Stimulated activated CD8-positive, alpha-beta memory T cell treated with anti-CD3 and anti-CD28 coated beads, Interleukin-7, amount 100 ng/mL, for 24 hours (primary cell): ENCODE measurements at places on chromosomes 4 and X.

GRCh38 chr4:142416121-142416520, 430.0 kb downstream of the INPP4B start:
- no peak for DNase-seq

DNA sequence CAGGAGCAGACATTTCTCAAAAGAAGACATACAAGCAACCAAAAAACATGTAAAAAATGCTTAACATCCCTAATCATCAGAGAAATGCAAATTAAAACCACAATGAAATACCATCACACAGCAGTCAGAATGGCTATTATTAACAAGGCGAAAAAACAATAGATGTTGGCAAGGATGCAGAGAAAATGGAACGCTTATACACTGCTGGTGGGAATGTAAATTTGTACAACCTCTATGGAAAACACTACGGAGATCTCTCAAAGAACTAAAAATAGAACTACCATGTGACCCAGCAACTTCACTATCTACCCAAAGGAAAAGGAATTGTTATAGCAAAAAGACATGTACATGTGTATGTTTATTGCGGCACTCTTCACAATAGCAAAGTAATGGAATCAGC, 71.5 kb downstream of the PPP4R3C start:
- no peak for DNase-seq

- no peak for DNase-seq
These were observed 436.8 kb upstream of the PCDH7 start for GRCh38 chr4:30283336-30283735.

GRCh38 chr4:177283167-177283566, 26.5 kb upstream of the NEIL3 start:
- DNase-seq: no peak

DNA sequence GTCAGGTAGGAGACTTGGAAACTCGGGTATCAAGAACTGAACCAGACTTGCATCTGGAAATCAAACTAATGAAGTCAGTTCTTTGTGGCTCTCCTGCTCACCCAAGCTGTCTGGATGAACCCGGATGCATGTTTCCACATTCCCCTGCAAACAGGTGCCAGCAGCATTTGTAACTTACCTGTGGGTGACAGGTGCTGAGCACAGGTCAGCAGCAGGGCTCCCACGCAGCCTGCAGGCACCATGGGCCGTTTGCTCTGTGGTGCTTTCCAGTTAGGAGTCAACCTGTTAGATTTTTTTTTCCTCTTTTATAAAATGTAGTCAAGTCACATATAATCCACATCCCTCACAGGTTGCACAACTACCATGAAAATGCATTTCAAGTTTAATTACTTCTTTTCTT, 385.6 kb upstream of the ADGRL3 start:
- DNase-seq: no peak

- DNase-seq: no peak
These were observed 65.6 kb downstream of the SPINK2 start for GRCh38 chr4:56755901-56756300.

- no peak for DNase-seq
These were observed 62.0 kb downstream of the SLC4A4 start for GRCh38 chr4:71400810-71401209.

- no peak for DNase-seq
These were observed 14.4 kb upstream of the FAM9A start for GRCh38 chrX:8815460-8816065.

DNA sequence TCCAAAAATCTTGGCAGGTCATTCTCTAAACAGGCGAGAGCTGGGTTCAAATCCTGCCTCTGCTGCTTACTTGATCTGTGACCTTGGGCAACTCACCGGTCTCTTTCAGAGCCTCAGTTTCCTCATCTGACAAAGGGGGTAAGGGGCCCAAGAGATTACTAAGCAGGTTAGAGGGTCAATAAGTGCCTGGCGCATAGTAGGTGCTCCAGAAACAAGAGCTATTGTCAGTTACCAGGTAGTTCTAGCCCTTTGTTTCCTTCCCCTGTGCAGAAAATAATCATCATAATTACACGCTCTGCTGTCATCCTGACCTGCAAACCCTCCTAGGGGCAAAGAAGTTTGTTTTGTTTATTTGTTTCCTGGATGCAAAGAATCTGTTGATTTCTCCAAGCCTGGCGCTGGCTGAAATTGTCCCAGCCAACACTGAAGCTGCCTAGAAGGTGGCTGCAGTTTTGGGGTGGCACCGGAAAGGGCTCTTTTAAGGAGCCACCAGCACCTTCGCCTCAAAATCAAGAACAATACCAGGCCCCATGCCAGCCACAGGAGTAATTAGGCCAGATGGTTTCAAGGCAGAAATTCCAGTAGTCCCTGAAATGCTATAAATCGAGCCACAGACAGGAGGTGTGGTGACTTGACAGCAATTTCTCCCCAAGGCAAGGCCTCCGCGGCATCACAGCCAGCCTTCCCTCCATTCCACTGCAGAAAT, 10.2 kb upstream of the KIAA0232 start:
- no peak for DNase-seq

DNA sequence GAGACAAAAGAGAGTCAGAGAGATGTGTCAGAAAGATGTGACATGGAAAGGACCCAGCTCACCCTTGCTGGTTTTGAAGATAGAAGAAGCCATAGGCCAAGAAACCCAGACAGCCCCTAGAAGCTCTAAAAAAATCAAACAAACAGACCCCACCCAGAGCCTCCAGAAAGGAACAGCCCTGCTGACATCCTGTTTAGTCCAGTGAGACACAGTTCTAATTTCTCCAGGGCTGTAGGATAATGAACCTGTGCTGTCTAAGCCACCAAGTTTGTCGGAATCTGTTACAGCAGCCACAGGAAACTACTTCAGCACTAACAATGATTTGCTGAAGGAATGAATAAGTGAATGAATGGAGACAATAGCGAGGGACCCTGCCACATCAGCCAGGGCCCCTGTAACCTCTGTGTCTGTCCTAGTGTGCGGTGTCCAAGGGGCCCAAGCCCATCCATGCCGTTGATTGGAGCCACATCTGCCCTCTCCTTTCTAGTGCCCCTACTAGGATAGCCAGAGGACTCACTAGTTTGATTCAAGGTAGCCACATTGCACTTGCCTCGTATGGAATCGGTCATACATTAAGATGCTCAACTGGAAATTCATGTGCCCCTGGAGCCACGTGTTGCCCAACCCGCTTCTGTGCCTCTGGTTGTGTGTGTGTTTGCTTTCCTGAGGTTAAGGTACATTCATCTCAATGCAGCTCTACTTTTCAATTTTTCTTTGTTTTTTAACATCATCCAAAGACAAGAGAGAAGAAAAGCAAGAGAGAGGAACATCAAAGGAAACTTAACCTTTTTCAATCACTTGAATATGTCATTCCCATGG, 32.5 kb upstream of the SLC2A9 start:
- no peak for DNase-seq

- DNase-seq: no peak
These were observed 45.6 kb downstream of the SMC1A start for GRCh38 chrX:53376888-53377287.

- no peak for DNase-seq
These were observed 15.9 kb downstream of the CCDC149 start for GRCh38 chr4:24896977-24897376.
